ENCODE measurements at places on chromosomes 2 and 18.

DNA sequence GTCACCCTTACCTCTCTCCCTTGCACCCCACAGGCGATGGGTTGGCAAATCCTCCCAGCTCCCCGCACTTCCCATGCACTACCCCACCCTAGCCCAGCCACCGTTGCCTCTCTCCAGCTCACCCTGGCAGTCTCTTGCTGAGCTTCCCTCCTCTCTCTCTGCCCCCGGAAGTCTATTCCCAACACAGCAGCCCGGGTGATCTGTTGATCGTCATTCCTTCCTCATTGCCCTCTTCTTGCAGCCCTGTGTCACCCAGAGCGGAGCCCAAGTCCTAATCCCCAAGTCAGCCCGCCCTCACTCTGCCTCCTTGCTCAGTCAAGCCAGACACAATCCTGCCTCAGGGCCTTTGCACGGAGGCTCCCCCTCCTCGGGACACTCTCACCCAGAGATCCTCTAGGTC, 55.2 kb downstream of the CIB4 start:
- no peak for DNase-seq

GRCh38 chr18:5457462-5457957, 86.3 kb downstream of the EPB41L3 start:
- DNase-seq = no peak

DNA sequence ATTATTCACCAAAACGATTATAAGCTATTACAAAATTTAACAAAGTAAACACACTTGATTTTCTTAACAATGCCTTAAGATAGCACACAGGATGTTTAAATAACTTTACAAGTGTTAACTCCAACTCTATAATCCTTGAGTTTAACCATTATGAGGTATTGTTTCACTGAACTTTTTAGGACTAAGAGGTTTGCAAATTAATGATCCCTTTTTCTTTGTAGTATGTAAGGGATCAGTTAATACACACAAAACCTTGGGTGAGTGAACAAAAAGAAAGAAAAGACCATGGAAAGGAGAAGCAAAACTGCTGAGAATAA, 21.5 kb upstream of the TFPI start:
- no peak for DNase-seq

GRCh38 chr18:49139766-49140165, 189.0 kb upstream of the SMAD7 start:
- no peak for DNase-seq

DNA sequence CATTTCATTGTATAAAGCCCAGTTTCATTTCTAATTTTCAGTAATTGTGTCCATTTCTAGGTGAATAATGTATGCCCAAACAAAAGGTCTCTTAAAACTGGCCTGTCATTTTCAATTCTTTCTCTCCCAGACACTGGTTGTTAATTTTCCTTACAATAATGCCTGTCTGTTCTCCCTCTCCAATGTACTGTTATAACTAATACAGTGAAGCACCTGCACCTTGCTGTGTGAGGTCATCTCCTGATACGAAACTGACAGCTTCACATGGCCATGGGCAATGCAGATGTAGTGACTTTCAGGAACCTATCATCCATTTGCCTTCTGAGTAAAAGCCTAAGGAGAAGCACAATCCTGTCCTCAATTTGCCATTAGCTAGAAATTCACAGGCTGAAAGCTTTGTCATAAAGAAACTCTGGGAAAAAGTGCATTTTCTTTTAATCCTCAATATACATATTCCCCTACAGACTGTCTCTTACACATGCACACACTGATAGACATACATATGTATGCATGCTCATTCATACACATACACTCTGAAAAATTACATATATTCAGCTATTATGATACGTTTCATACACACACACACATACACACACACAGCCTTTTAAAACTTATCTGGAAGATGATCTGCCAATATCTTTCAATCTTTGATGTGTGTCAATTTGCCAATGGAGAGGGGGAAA, 1030.3 kb downstream of the TDRD15 start:
- no peak for DNase-seq

DNA sequence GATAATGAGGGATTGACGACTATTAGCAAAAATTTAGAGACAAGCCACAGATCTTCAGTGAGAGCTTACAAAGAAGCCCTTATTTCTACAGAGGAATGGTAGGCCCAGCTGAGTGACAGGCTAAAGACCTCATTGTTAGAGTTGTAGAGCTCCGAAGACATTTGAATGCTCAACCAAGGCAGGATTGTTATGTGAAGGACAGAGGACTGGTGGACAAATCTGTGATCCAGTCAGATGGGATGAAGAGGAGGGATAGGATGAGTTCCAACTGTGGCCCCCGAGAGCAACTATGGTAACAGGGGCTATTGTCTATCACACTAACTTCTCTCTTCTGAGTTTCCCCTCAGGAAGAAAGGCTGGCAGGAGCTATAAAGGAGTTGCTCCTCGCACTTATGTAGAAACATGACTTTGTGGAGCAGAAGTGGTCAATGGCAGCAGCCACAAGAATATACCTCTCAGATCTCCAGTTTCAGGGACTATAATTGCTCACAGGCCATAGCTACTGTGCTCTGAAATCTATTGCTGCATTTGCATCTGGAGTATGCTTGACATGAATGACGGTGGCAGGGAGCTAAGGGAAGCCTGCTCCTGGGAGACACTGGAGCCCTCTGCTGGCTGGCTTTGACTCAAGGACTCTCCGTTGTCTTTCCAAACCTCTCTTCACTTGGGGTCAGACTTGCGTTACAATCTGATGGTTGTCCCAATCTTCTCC, 50.3 kb upstream of the GREB1L start:
- DNase-seq = peak; percentile 41

DNA sequence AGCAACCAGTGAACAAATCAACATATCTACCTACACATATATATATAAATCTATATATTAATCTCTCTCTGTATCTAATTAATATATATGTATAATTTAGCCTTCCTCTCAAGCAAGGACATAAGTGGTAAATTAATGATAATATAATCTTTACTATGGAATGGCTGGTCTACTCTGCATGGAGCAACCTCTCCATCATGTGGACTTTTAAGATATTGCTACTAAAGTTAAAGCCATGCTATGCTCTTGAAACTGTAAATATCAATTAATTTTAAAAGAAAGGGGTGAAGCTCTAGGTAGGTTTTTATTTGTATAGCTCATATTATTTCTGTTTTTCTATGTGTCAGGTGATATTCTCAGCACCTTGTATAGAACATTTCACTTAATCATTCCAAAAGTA, 147.0 kb downstream of the PPP1R1C start:
- no peak for DNase-seq

DNA sequence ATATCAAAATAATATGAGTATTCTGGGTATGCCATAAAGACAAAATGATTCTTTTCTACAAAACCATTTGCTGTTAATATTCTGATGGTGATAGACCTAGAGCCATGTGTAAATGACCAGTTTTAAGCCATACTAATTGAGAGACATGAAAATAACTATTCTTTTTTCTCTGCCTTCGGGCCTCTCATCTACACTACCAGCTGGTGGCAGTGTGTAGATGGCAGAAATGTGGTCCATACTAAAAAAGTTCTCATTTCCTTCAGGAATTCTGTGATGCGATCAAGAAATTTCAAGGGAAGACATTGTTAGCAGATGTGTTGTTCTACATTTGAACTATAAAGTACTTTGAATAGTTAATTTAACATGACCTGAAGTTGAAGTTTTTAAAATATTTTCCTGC, 485.2 kb downstream of the TRIB2 start:
- DNase-seq = no peak

DNA sequence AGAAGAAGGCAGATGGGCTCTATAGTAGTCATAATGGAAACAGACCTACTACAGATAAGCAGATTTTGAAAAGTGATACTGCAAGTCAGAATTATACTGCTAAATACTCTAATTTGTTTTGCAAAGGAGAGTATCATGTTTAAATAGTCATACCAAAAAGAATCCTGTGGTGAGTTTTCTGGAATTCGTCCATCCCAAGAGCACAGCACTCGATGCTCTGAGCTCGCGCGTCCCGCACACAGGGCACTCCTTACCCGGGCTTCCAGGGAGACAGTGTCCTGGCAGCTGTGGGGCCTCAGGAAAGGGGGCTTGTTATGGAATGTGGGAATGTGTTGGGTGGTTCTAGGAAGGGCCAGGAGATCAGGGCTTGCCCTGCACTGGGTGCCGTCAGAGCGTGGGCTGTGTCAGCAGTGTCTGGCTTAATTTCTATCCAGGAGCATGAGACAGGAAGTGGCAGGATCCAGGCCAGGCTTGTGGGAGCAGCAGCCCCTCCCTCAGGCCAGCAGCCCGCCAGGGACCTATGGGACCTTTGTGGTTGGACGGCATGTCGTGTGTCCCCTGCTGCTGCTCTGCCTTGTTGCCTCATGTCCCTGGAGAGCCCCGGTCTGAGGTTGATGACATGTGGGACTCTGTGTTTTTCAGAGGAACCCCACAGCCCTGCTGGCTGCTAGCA, 193.2 kb upstream of the TPO start:
- DNase-seq = no peak

GRCh38 chr2:149467436-149467835, 120.1 kb downstream of the MMADHC start:
- DNase-seq = no peak

DNA sequence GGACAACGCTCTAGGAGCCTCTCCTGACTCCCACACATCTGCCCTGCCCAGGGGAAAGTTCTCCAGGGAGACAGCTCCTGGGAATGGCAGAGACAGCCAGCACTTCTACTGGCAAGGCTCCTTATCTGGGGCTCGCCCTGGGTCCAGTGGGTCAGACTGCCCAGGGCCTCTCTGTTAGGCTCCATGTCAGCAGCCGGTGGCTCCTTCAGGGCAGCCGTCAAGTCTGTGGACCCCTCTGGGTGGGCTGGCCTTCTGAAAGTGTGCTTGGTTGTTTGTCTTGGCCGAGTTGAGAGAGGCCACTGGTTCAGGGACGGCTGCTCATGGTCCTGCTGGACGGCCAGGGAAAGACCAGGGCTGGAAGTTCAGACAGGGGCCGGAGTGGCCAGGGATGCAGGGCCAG, 65.6 kb downstream of the RPIA start:
- no peak for DNase-seq

DNA sequence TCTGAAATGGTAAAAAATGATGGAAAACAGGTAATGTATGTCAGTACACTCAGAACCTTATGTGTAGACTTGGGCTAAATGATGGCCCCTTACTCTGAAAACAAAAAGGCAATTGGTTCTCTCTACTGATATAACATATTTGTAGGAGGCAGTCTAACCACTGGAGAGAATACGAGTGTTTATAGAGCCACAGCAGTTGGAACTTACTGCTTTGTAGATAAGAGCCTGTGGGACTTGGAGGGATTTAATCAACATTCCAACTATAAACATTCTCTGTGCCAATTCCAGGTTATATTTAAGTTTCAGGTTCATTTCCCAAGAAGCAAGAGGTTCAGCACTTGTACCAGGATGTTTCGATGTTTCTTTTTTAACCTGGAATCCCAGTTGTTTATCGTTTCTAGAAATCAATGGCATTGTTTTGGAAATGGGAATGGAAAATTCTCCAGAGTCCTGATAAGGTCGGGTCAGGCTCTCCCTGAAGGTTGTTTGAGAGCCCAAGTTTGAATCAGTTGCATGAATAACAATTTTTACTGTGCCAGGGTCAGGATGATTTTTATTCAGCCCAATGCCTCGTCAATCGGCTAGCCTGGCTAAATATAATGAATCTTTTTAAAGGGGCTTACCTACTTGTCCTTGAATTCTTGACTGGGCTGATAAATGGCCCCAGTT, 278.4 kb upstream of the FAM98A start:
- no peak for DNase-seq

- DNase-seq = no peak
Observed at GRCh38 chr2:143524559-143525401, 395.6 kb downstream of the ARHGAP15 start.

DNA sequence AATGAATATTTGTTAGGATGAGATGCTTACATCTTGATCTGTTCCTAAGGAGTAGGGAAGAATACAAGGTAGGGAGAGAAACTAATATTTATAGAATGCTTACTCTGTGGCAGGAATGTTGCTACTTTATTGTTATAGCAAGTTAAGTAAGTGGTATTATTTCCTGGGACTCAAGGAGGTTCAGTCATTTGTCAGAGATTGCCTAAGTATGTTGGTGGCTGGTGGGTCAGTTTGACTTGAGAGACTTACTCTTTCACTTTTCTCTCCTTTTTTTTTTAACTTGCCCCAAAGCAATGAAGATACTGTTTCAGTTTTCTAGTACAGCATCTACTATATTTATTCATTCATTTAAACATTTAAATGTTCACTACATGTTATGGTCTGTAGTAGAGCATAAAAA, 209.2 kb upstream of the STON1 start:
- DNase-seq = no peak

DNA sequence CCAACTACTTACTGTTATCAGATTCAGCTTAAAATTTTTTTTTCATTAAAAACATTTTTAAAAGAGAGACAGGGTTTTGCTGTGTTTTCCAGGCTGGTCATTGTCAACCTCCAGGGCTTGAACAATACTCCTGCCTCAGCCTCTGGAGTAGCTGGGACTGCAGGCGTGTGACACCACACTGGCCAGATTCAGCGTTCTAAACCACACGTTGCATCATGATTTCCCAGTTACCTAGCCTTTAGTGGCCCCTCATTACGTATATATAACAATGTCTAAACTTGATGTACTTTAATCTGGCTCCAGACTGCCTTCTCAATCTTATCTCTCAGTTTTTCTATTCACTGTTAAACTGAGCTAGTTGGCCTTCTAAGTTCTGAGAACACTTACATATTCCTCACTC, 89.6 kb downstream of the COMMD1 start:
- DNase-seq = no peak

DNA sequence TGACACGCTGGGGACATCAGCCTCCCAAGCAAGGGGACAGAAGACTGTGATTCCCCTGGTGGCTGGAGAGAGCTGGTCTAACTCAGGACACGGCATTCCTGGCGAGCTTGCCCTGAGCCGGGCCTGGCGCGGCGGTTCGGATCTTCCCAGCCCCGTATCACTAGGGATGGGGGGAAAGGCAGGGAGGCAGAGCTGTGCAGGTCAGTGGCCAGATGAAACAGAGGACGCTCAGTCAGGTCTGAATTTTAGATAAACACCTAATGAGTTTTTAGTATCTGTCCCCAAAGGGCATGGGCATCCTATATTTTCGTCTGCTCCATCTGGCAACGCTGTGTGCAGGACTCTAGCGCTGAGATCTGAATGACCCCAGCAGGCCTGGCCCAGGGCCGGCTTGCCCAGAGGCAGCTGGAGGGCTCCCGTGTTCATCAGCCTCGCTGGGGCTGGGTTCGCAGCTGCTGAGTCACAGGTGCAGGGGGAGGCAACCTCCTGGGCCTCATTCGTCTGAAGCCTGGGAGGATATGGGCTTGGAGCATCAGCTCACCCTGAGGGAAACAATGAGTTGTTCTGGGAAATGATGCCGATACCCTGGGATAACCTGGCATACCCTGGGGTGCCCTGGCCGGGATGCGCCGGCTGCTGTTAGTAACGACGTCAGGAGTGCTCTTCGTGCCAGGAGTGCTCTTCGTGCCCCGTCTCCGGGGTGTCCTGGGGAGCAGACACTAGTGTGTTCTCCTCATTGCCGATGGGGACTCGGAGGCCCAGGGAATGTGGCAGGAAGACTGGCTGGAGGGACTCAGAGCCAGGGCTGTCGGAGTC, 48.1 kb upstream of the HPCAL1 start:
- peak; percentile 29 for DNase-seq
